ENCODE measurements at places on chromosomes 16 and 17.
A peak's percentile ranks its signal among the peaks of the same experiment; 100 is the strongest.

GRCh38 chr16:2511128-2511800, 2.5 kb upstream of the ATP6V0C start:
- DNase-seq = peak; percentile 61

DNA sequence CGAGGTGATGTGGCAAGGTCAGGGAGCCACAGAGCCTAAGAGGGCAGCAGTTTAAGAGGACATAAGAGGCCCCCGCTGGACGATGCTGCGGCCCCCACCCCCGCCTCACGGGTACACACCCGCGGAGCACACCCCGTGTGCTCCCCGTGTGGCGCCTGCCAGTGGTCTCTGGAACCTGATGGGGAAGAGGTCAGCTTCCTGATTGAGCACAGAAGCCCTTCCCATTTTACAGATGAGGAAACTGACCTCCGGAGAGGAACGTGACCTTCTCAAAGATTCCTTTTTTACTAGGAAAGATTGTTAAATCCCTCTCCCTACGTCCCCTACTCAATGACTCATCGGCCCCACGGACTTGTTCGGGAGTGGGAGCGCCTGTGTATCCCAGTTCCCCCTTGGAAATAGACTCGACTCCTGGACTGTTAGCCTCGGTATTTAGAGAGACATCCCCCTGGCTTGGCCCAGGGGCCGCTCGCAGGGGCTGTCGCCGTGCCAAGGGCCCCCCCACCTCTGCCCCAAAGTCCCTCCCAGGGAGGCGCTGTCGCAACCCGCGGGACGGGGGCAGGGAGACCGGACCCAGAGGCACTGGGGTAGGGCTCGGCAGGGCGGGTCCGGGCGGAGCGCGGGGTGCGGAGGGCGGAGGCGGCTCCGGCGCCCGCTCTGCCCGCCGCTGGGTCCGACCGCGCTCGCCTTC, at the start of gene ABCC3:
TSS of gene ABCC3 (plus strand) at position 658 of the 691 bp plus-strand sequence. CDS start 56 bp downstream, outside the sequence.
- DNase-seq = peak; percentile 50

GRCh38 chr16:67212766-67213165, 13.8 kb downstream of the ELMO3 start:
- DNase-seq = no peak

DNA sequence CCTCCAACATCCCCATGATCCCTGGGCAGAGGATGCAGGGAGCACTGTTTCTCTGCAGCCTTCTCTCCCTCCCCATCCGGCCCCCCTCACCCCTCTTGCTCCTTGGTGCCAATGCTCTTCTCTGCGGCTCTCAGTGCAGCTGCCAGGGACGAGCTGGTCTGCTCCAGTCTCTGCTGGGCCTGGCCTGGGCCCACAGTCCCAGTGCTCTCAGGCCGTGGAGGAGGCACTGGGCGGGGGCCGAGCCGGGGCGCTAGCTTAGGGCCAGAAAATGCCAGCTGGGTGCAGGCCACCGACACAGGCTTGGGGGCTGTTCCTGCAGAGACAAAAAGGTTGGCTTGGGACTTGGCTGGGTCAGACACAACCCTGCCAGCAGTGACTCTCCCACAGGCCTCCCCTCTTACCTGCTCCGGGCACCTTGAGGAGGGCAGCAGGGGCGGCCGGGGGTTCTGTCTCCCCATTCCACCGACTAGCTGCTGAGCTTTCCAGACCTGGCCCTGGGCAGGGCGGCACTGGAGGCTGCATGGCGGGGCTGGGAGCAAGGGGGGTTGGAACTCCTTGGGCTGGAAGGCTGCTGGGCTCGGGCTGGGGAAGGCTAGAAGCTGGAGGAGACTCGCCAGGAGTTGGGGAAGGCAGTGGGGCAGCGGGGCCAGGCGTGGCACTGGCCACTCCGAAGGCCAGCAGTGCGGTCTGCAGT, 13.8 kb downstream of the CASKIN2 start:
- no peak for DNase-seq

DNA sequence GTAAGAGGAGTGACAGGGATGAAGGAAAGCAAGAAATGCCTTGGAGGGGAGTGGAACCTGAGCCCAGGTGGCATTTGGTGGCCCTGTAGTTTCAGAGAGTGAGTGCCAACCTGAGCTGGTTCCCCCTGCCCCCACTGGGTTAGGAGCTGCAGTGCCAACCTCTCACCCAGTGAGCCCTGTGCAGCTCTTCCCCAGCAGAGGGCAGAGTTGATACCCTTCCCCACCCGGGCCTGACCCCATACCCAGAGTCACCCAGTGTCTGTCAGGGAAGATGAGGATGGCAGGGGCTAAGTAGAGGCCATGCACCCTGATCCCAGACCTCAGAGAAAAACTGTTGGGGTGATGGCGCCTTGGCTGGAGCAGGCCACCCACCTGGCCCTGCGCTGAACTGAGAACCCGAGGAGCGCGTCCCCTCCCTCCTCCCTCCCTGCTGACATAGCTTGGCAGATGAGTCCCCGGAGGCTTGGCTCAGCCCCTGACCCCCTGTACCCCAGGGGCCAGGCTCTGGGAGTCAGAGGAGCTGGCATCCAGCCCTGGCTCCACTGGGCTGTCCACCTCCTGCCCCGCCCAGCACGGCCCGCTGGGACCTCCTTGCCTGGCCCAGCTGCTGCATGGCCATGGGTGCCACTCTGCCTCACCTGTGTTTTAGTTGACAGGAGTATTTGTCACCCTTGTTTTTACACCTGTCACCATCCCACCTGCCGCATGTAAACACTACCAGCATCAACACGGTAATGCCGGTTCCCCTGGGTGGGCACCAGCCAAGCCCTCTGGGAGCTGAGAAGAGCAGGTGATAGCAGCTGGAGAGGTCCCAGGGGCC, 113.9 kb downstream of the AMFR start:
- no peak for DNase-seq

Data from fibroblast of lung (primary cell).